ENCODE measurements at places on chromosomes 2 and 18. TPM values are rescaled to one million over a fixed set of nuclear protein-coding genes. Genes with fewer than 3 reads are reported as not detected.

TMEM87B gene
- total RNA-seq = 30.3 TPM

UGT1A9 gene
- total RNA-seq = not detected

UGT1A1 gene
- not detected for total RNA-seq

AQP4 gene
- not detected for total RNA-seq

PROM2 gene
- 0.83 TPM for total RNA-seq

NDC80 gene
- 1.7 TPM for total RNA-seq

SS18 gene
- total RNA-seq = 103 TPM

AGXT gene
- total RNA-seq = not detected

ZNF236 gene
- 14.0 TPM for total RNA-seq

STON1 gene
- total RNA-seq = 14.4 TPM

DPYSL5 gene
- not detected for total RNA-seq

EFHD1 gene
- not detected for total RNA-seq

GPC1 gene
- 371 TPM for total RNA-seq

FSIP2 gene
- total RNA-seq = 0.15 TPM

SULT1C4 gene
- not detected for total RNA-seq

DNAH6 gene
- 0.58 TPM for total RNA-seq

FSHR gene
- not detected for total RNA-seq

CPSF3 gene
- 52.8 TPM for total RNA-seq

ANKRD62 gene
- total RNA-seq = not detected

TPO gene
- not detected for total RNA-seq

HAAO gene
- total RNA-seq = 6.3 TPM

RGPD6 gene
- 27.6 TPM for total RNA-seq

SKA1 gene
- 1.5 TPM for total RNA-seq

DLGAP1 gene
- total RNA-seq = 3.1 TPM

FBLN7 gene
- 0.29 TPM for total RNA-seq

MFSD2B gene
- not detected for total RNA-seq

RAB17 gene
- 0.83 TPM for total RNA-seq

NAT8 gene
- total RNA-seq = not detected

MC2R gene
- total RNA-seq = not detected

COL4A3 gene
- 0.17 TPM for total RNA-seq

ITGB1BP1 gene
- total RNA-seq = 62.1 TPM
